ENCODE measurements at places on chromosomes 1 and 21. TPM values are rescaled to one million over a fixed set of nuclear protein-coding genes. Genes with fewer than 3 reads are reported as not detected.

ST6GALNAC3 gene
- 95.1 TPM for polyA plus RNA-seq

DNA sequence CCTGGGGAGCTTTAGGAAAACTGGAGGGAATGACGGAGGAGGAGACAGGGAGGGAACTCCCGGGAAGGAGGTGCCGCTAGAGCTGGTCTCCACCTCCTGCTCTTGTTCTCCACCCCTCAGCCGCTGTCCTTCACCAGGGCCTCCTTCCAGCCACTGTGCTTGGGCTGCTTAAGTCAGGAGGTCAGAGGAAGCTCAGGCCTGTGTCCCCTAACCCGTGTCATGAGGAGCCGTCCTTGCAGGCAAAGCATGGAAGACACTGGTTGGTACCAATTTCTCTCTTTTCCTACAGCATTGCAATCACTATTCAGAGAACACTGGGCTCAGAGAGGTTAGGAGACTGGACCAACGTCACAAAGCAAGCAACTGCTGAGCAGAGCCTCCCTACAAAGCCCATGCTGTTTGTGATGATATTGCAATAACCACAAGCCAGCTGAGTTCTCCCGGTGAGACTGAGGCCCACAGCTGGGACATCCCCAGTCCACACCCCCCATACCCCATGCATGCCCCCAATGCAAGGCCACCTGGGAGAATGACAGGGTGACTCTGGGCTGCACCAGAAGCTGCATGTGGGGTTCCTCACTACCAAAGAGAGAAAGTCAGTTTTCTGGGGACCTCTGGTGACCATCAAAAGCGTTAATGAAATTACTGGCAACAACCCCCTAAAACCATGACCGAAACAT lies 427.5 kb downstream of the NPHP4 start:
- DNase-seq: no peak

CYP4X1 gene
- 12.3 TPM for polyA plus RNA-seq

GRCh38 chr1:97252076-97252475 lies 530.5 kb downstream of the PTBP2 start:
- DNase-seq: no peak

OR2T5 gene
- polyA plus RNA-seq: not detected

DNA sequence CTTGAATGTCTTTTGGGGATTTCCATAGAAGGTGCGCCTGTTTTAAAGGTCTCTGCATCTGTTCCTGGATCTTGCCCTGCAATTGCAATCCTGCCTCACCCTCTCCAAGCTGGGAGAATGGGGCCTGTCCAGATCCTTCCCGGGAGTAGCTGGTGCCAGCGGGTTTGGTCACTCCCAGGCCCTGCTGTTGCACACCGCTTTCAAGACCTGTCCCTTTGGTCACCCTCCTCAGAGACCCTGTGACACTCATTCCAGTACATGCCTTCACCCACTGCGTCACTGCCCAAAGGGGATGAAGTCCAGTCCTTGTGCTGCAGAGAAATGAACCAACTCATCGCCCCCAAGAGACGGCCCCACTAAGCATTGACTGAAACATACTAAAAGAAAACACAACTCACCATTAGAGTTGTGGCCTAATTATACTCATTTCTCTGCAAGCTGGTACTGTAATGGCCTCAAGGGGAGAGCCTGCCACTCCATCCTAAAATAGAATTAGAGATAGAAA lies 1.9 kb upstream of the IRF2BP2 start:
- DNase-seq: no peak

TEKT2 gene
- 10.0 TPM for polyA plus RNA-seq

PDPN gene
- polyA plus RNA-seq: 16.9 TPM

DNA sequence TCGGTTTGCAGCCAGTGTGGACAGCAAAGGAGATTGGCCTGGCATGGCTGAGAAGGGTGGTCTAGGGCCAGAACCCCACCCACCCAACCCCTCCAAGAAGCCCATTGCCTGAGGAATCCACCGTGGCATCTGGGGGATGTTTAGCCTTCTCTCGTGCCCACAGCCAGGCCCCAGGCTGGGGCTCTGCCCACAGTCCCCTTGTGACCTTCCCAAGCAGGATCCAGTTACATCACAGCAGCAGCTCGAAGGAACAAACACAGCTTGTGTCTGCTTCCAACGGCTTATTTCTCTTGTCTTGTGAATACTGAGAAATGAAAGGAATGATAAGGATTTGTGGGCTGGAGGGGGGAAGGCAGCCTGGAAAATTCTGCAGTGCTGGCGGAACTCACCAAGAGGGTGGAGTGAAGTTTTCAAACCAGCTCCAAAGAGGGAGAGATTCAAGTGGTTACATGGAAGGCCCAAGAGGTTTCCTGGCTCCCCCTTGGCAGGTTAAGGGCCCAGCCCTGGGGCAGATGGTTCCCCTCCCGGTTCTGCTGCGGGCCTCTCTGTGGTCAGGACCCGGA lies 61.6 kb downstream of the DHRS3 start:
- peak; percentile 41 for DNase-seq

GRCh38 chr1:180402001-180402400 lies 100.4 kb downstream of the ACBD6 start:
- no peak for DNase-seq

CD1E gene
- 0.36 TPM for polyA plus RNA-seq

DNA sequence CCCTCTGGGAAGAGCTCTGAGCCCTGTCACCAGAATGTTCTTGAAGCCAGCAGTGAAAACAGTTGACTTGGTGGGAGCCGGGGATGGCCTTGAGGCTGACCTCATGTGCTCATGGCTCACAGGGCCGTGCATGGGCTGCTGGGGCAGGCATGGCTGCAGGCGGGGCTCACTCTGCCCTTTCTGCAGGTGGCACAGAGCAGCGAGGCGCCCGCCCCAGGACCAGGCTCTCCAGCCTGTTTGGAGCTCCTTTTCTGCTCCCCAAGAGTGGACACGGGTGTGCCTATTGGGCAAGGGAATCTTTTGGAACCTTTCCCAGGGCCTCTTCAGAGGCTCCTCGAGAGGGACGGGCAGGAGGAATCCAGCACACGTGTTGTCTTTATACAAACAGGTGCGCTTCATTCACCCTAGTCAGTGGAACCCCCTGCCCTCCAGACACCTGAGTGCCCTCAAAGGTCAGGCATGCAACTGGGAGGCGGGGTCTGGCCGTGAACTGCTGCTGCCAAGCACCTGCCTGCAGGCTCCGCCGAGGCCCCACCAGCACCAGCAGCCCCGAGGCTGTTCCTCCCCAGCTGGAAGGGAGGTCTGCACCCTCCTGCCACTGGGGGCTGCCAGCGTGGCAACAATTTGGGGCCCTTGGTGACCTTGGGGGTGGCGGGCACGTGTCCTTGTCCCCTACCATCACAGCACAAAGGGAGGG lies 2.6 kb upstream of the TTC34 start:
- no peak for DNase-seq

GRCh38 chr1:197515421-197515820 lies 247.4 kb downstream of the CRB1 start:
- DNase-seq: no peak

- no peak for DNase-seq
Observed at GRCh38 chr1:194045416-194045815, 859.0 kb upstream of the B3GALT2 start.

RGS2 gene
- 36.8 TPM for polyA plus RNA-seq

WDTC1 gene
- polyA plus RNA-seq: 40.3 TPM

DNA sequence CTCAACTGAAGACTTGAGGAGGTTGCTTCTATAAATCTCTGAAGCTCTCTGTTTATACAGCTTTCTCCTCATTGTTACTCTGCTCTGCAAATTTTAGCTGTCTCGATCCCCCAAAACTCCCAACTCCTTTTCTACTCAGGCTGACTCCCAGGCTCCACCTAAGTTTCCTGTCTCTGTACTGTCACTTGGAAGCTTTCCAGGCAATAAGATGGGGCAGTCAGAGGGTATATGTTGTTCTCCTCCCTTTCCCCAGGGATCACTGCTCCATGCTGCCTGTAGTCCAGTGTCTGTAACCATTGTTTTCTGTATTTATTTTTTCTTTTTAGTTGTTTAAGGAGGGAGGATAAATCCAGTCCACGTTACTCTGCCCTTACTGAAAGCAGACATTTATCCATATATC lies 13.4 kb downstream of the TSNAX start:
- DNase-seq: no peak

RGS8 gene
- polyA plus RNA-seq: 0.03 TPM

AGMAT gene
- polyA plus RNA-seq: 25.2 TPM

KRTAP20-4 gene
- not detected for polyA plus RNA-seq

DNA sequence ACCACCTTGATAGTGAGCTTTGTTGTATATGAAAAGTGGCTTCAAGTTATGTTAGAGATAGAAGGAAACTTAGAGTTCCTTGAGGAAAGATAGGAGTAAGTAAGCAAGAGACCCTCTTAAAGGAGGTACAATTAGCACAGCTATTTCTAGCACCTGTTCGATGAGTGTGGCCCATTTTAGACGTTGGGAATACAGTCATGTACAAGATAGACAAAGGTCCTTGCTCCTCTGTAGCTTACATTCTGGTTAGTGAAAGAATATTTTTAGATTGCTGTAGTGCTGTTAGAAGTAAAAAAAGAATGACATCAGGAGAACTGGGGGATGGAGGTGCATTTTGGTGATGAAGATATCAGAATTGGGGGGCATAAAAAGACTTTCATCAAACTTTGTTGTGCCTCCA lies 47.5 kb downstream of the MRPS6 start:
- DNase-seq: no peak

DNA sequence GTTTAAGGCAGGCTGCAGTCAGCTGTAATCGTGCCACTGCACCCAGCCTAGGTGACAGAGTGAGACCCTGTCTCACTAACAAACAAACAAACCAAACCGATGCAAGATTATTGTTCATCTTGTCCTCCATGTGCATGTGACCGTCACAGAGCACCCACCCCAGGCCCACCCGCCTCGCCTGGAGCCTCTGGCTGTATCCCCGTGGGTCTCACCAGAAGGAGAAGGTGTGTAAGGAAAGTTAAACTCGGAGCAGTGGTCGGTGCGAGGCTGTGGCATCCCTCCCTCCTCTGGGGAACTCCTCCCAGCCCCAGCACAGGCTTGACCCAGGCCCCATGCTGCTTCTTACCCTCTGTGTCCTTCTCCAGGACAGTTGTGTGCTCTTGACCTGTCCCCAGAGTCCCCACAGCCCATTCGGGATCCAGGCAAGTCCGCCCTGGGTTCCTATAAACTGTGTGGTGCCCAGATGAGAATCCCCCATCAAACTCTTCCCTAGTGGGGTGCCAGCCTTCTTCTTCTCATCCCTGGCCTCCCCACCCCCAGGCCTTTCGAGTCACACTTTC lies 318.4 kb downstream of the AJAP1 start:
- no peak for DNase-seq

- no peak for DNase-seq
Observed at GRCh38 chr1:153944005-153944826, 2.3 kb downstream of the DENND4B start.

DNA sequence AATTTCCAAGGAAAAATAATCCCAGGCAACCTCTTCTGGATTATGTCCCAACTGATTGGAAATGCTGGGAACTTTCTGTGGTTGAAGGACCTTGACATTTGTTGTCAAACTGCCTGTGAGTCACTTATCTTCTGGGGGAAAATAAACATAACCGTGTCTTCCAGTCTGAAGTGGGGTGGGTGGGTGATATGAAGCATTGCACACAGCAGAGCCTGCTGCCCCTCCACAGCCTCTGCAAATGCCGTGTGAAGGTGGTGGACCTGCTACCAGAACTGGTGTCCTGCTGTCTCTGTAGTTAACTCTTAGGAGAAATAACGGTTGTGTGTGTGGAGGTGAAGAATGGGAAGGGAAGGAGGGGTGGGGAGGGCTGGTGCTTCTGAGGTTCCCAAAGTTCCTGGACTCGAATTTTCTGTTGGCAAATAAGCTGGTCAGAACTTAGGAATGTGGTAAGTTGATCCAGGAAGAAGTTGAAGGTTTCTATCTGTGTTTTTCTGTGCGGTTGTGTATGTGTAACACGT lies 23.2 kb downstream of the GALNT2 start:
- DNase-seq: no peak

DNA sequence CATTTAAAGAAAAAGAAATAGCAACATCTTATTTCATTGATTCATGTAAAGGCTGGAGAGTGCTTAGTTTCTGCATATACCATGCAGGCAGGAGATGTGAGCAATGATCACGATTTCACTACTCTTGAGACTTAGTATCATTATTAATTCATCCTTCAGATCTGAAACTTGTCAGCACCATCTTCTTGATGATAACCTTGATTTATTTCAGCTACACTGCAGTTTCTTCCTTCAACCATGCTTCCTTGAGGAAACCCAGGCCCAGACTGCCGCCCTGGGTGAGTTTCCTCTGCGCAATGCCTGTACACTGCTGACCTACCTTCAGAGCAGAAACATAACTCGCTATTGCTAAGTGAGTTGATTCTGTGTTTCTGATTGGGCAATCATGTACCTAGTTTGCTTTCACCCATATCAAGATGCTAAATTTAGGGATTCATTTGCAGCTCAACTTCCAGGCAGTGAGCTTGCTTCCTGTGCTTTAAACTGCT lies 13.5 kb upstream of the BCL10 start:
- no peak for DNase-seq

- peak; percentile 68 for DNase-seq
Observed at GRCh38 chr1:45686015-45686287, 382 bp downstream of the GPBP1L1 start.

DNA sequence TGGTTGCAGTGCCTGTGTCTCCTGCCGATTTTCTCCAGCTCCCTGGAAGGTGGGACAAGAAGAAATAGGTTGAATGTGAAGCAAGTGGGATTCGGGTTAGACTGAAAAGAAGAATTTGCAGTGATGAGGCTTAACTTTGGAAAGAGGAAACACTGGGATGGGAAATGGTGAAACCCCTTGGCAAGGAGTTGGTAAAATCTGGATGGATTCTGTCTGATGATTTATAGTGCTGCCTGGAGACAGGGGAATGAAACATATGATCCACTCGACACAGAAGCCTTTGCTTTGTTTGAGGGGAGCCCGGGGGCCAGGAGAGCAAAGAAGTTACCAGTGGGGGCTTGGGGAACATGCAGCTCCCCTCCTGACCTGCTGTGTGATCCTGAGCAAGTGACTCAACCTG lies 67.2 kb downstream of the UBIAD1 start:
- no peak for DNase-seq

GRCh38 chr1:212035835-212036605 lies 472 bp downstream of the DTL start:
- DNase-seq: peak; percentile 31

DNA sequence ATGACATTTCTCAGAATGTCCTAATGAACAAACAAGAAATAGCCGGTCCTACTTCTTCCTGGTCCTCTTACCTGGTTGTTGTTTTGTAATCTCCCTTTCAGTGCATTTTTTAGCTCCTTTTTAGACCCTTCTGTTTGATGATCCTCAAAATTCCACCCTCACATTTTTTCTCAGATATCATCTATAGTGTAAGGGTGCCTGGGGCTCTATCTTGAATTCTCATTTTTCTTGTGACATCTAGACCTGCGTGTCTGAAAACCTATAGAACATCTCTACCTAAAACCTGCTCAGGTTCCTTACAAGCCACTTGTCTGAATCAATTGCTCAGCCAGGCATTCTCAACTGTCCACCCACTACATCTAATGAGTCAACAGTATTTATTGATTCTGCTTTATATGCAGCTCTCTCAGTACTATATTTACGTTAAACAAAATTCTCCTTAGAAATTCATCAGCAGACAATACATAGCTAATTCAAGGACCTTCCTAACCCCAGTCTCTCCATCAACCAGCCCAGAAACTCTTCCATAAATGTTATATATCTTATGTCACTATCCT lies 36.5 kb upstream of the USH2A start:
- no peak for DNase-seq

- DNase-seq: no peak
Observed at GRCh38 chr1:29527314-29528004, 291.1 kb downstream of the PTPRU start.

Measured in right renal cortex interstitium (tissue), 3 donors.